D721Med (cell line): ENCODE measurements at places on chromosomes 11 and 22.

DNA sequence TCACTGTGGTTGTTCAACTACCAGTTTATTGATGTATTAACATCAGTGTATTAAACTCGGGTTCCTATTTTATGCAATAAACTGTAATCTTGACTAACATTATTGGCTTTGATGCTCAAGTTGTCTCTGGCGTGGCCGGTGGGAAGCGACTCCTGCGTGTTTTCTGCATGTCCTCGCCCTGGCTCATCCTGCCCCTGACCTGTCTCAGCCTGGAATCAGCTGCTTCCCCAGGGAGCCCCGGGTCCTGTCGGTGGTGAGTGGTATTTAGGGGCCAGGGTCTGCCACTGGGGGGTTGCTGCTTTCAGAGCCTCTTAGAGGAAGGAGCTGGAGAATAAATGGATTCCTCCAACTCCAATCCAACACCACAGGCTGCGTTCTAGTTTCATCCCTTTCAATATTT lies 22.5 kb downstream of the IFITM10 start:
- no peak for DNase-seq

GRCh38 chr22:37544955-37545702 lies 15.2 kb upstream of the CDC42EP1 start:
- no peak for DNase-seq

DNA sequence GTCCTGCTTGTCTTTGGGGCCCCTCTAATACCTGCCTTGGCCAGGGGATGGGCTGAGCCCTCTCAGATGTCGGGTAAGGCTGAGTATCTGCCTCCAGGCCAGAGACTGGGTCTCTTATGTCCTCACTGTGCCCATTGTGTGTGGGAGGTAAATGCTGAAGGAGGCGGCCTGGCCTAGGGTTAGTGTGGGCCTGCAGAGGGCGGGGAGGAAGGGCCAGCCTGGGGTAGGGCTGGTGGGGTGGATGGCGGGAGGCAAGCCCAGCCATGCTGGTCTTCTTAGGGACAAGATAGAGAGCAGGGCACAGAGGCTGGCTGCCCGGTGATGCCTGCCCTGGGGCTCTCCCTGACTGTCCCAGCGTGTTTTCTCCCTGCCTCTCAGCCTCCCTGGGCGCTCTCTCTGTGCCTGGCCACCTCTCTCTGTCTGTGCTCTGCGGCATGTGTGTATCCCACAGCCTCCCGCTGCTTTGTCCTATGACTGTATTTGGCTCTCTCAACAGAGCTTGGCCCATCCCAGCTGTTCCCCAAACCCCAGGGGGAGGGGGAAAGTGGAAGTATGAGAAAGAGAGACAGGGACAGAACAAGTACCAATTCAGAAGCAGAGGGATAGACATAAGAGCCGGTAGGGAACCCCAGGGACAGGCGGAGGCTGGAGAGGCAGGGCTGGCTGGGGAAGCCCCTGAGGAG lies 57.0 kb downstream of the PDE2A start:
- DNase-seq, result no peak

- DNase-seq, result no peak
Measured at GRCh38 chr11:60870733-60871377, 3.5 kb downstream of the ZP1 start.

DNA sequence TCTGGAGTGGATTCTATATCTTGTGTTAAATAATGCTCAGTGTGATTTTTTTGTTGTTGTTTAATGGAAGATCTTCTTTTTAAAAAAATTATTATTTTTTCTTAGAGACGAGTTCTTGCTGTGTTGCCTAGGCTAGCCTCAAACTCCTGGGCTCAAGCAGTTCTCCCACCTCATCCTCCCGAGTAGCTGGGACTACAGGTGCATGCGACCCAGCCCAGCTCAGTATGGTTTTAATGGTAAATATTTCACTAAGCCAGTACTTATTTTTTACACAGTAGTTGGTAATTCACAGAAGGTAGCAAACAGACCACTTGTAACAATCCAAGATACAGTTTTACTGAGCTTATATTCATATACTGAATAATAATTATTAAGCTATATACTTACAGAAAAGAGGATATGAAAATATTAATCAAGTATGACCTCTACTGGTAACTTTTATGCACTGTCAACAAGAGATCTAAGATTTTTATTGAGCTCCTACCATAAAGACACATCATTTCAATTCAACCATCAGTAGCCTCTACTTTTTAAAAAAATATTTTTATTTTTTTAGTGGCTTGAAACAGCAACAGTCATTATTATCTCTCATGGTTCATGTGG lies 6.1 kb upstream of the CD59 start:
- DNase-seq, result no peak

DNA sequence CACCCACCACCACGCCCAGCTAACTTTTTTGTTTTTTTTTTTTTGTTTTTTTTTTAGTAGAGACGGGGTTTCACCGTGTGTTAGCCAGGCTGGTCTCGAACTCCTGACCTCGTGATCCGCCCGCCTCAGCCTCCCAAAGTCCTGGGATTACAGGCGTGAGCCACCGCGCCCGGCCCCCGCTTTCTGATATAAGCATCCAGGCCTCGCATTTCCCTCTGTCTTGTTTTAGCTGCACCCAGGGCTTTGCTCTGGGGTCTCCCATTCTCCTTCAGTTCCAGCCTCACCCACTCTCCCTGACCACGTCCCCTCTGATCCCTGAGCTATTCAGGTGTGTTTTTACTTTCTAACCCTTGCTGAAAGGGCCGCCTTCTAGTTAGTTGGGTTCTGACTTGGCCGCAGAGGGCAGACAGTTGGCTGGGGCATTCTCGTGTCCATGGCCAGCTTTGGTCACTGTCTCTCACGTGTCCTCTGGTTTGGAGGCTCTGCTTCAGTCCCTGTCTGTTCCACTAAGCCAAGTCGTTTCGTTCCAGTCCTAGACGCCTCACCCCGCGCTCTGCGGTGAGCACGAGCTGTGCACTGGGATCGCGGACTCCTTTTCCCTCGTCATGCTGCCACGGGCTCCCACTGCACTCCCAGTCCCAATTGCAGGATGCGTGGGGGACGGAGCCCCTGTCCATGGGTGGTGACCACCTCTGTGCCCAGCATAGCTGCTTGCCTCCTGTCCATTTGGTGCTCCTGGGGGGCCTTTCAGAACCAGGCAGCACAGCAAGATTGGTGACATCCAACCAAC lies 6.0 kb upstream of the TNNT3 start:
- DNase-seq, result no peak

GRCh38 chr11:34623463-34623862 lies 2.6 kb downstream of the EHF start:
- no peak for DNase-seq

GRCh38 chr11:125356797-125357196 lies 139.3 kb downstream of the FEZ1 start:
- DNase-seq, result no peak

- no peak for DNase-seq
Measured at GRCh38 chr11:12862696-12863469, 146.2 kb upstream of the RASSF10 start.

- DNase-seq, result no peak
Measured at GRCh38 chr22:37742376-37743171, 45.7 kb downstream of the TRIOBP start.

- no peak for DNase-seq
Measured at GRCh38 chr22:44277386-44278135, 35.2 kb downstream of the SHISAL1 start.

- no peak for DNase-seq
Measured at GRCh38 chr11:40170078-40170477, 1289.4 kb downstream of the LRRC4C start.

DNA sequence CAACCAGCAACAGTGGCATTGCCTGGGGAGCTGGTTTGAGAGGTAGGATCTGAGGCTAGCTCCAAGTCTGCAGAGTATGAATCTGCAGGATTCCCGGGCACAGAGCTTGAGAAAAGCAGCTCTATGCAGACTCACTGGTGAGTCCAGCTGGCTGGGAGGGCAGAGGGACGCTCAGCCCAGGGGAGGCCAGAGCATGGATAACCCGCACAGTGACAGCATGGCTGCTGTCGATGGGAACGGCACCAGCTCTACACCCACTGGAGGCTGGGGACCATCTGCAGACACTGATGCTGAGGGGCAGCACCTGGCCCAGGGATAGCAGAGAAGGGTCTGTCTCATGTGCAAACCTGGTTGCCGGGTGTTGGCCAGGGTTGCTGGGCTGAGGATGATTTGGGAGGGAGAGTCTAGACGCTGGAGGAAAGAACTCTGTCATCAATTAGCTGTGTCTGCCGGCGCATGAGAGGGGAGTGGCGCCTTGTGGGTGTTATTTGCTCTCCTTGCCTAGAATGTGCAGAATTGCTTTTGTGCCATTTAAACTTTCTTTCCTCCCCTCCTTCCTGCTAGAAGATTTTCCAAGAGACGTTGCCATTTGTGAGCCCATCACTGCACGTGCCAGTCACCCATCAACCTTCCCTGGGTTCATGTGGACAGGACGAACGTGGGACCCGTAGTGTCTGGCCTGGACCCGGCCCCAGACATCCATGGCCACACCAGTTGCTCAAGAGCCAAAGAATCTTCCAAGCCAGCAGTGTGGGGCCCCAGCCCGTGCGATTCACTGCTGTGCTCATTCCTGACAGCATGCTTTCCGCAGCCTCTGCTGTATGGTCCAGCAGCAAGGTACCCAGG lies 19.1 kb upstream of the LINC01488 start:
- no peak for DNase-seq

DNA sequence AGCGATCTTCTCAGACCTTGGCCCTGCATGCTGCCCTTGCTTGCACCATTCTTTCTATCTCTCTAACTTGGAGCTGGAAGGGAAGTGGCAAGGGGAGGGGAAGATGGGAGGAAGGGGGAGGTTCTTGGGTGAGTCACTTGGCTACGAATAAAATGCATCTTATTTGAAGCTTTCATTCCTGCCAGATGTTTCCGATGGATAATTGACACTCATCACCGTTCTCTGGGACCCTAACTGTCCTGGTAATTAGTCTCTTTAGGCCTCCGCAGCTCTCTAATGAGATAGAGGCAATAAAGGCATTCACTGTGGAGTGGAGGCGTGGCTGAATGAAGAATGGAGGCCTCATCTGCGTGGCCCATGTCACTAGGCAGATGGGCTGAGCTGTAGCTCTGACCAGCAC lies 960.1 kb downstream of the NTM start:
- no peak for DNase-seq

GRCh38 chr11:61168800-61169199 lies 7.6 kb upstream of the VPS37C start:
- DNase-seq, result no peak

- no peak for DNase-seq
Measured at GRCh38 chr11:11374358-11375148, 21.5 kb upstream of the CSNK2A3 start.

- no peak for DNase-seq
Measured at GRCh38 chr22:30113494-30113893, 33.2 kb downstream of the HORMAD2 start.

- DNase-seq, result no peak
Measured at GRCh38 chr22:37075822-37076433, 24.4 kb downstream of the KCTD17 start.

- DNase-seq, result no peak
Measured at GRCh38 chr11:14544611-14545010, 24.4 kb upstream of the PSMA1 start.

GRCh38 chr11:104151404-104152204 lies 12.3 kb downstream of the PDGFD start:
- no peak for DNase-seq
